ENCODE measurements at places on chromosomes 3 and 15. TPM values are rescaled to one million over a fixed set of nuclear protein-coding genes. Genes with fewer than 3 reads are reported as not detected.

Gene C2CD4A
- total RNA-seq, result not detected

Gene IGSF11
- 2.6 TPM for total RNA-seq

Gene IREB2
- total RNA-seq, result 35.0 TPM

Gene SEMA6D
- total RNA-seq, result 26.6 TPM

Gene ROPN1
- not detected for total RNA-seq

Gene LEKR1
- total RNA-seq, result 0.52 TPM

Gene PCOLCE2
- 3.1 TPM for total RNA-seq

Gene LTF
- 3.1 TPM for total RNA-seq

Gene TNFAIP8L3
- 2.1 TPM for total RNA-seq

Gene RAD54L2
- total RNA-seq, result 18.3 TPM

Gene THSD4
- total RNA-seq, result 15.7 TPM

Gene B3GNT5
- 4.2 TPM for total RNA-seq

Gene ZNF280D
- total RNA-seq, result 57.4 TPM

Gene NOX5
- under 0.01 TPM for total RNA-seq

Gene CTXN2
- not detected for total RNA-seq

Gene FGF7
- total RNA-seq, result 7.3 TPM

Gene VIPR1
- total RNA-seq, result 1.6 TPM

Gene AQP9
- 2.1 TPM for total RNA-seq

Gene ADAMTS7
- 7.3 TPM for total RNA-seq

Gene KIF7
- total RNA-seq, result 4.7 TPM

Gene RRP9
- 14.6 TPM for total RNA-seq

Gene CYP11A1
- total RNA-seq, result 0.52 TPM

Gene DNAH12
- total RNA-seq, result 0.52 TPM

Gene DHFR2
- 3.7 TPM for total RNA-seq

Gene CCDC54
- not detected for total RNA-seq

Gene MFAP1
- 21.9 TPM for total RNA-seq

Gene FRMD4B
- total RNA-seq, result 21.4 TPM

Gene THOC7
- total RNA-seq, result 28.7 TPM

Gene ADGRG7
- not detected for total RNA-seq

Gene HEG1
- 25.1 TPM for total RNA-seq

Gene ECE2
- not detected for total RNA-seq

Gene CPA3
- total RNA-seq, result 5.2 TPM

Gene ARHGAP31
- total RNA-seq, result 9.4 TPM

Gene CLDN18
- total RNA-seq, result under 0.01 TPM

Gene MRAS
- total RNA-seq, result 28.7 TPM

Gene TM6SF1
- 28.7 TPM for total RNA-seq

Gene KBTBD13
- 1.6 TPM for total RNA-seq

Gene SEC62
- 25.1 TPM for total RNA-seq

Gene PTH1R
- 9.4 TPM for total RNA-seq

Gene CLCN2
- total RNA-seq, result 2.6 TPM

Gene NR1D2
- 35.5 TPM for total RNA-seq

Gene MORC1
- total RNA-seq, result not detected

Gene POLG
- 39.7 TPM for total RNA-seq
